Transverse colon (tissue), 4 donors: ENCODE measurements at places on chromosomes 1 and 21. TPM values are rescaled to one million over a fixed set of nuclear protein-coding genes. Genes with fewer than 3 reads are reported as not detected.
A peak's percentile ranks its signal among the peaks of the same experiment; 100 is the strongest.

Gene CTSK
- 48.3 TPM for total RNA-seq

- no peaks in the 10 kb centered on the region for H3K27me3 ChIP-seq
- H3K36me3 ChIP-seq = no peaks in the 10 kb centered on the region
- H3K4me3 ChIP-seq = no peak overlapping the region
- peaks cover 23% of the 10 kb centered on the region for H3K4me1 ChIP-seq
- H3K27ac ChIP-seq = no peak overlapping the region
- DNase-seq = no peak
Measured at GRCh38 chr1:8551613-8552489, 233.9 kb downstream of the SLC45A1 start.

DNA sequence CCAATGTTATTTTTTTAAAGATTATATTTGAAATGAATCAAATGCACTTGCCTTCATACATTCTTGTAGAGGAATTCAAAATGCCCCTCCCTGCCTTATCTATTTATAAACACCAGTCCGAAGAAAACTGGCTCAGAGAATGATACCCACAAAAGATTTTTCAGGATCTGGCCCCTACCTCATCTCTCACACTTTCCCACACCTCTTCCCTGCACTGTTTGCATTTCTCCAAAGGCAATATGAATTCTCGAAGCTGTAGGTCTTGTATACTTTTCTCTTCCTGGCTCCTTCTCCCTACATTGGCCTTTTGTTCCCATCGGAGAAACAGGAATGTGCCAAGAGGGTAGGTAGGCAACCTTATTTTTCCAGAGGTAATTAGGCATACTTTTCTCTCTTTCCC is 12.0 kb upstream of the CCDC190 start:
- no peaks in the 10 kb centered on the region for H3K27me3 ChIP-seq
- H3K4me1 ChIP-seq = no peaks in the 10 kb centered on the region
- H3K4me3 ChIP-seq = no peak overlapping the region
- DNase-seq = no peak
- no peak overlapping the region for H3K27ac ChIP-seq

GRCh38 chr1:1680912-1681273 is 11.7 kb downstream of the SLC35E2B start:
- H3K27ac ChIP-seq = no peak overlapping the region
- H3K27me3 ChIP-seq = no peaks in the 10 kb centered on the region
- H3K4me1 ChIP-seq = peaks cover 4% of the 10 kb centered on the region
- peak; percentile 44 for DNase-seq
- H3K4me3 ChIP-seq = no peak overlapping the region

- H3K27ac ChIP-seq = no peak overlapping the region
- H3K27me3 ChIP-seq = no peaks in the 10 kb centered on the region
- no peak overlapping the region for H3K4me3 ChIP-seq
- H3K36me3 ChIP-seq = no peaks in the 10 kb centered on the region
- no peak for DNase-seq
Measured at GRCh38 chr1:48181669-48182367, 40.7 kb upstream of the SLC5A9 start.

DNA sequence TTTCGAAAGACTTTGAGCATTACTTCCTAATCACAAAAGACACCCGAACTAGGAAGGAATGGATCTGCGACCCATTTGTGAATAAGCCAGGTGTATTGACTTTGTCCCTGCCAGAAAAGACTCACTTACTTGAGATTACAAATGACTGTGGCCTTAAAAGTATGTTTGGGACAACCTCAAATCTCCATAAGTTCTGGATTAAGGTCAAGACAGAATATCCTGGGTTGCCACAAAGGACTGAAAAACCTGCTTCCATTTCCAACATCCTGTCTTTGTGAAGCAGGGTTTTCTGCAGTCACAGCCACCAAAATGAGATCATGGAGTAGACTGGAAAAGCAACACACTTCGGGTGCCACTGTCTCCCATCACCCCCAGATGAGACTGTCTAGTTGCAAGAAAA is 537.4 kb upstream of the ZRANB2 start:
- no peaks in the 10 kb centered on the region for H3K27me3 ChIP-seq
- no peaks in the 10 kb centered on the region for H3K4me1 ChIP-seq
- H3K27ac ChIP-seq = no peak overlapping the region
- DNase-seq = no peak

- H3K36me3 ChIP-seq = no peaks in the 10 kb centered on the region
- H3K4me3 ChIP-seq = no peak overlapping the region
- DNase-seq = no peak
- no peaks in the 10 kb centered on the region for H3K4me1 ChIP-seq
- H3K27me3 ChIP-seq = no peaks in the 10 kb centered on the region
Measured at GRCh38 chr21:33892853-33893252, 22.8 kb downstream of the ATP5PO start.

Gene CR1L
- total RNA-seq = not detected

Gene CD53
- not detected for total RNA-seq

Gene AVPR1B
- total RNA-seq = 0.96 TPM

Gene PHLDA3
- 19.4 TPM for total RNA-seq

DNA sequence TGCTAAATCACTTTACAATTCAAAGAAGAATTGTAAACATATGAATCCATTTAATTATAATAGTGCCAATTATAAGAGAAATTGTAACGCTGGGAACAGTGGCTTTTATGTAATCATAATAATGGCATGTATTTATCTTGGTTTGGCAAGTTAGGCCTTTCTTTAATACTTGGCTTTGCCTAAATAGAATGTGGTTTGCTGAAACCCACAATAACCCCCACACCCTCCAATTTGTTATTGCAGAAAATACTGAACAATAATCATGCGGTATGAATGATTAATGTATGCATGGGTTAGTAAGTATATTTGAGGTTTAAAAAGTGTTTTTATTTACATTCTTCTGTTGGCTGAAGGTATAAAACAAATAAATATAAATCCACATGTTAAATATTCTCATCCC is 138.2 kb downstream of the NFIA start:
- no peak overlapping the region for H3K27ac ChIP-seq
- no peak overlapping the region for H3K4me3 ChIP-seq
- no peaks in the 10 kb centered on the region for H3K36me3 ChIP-seq
- H3K27me3 ChIP-seq = no peaks in the 10 kb centered on the region
- DNase-seq = no peak

DNA sequence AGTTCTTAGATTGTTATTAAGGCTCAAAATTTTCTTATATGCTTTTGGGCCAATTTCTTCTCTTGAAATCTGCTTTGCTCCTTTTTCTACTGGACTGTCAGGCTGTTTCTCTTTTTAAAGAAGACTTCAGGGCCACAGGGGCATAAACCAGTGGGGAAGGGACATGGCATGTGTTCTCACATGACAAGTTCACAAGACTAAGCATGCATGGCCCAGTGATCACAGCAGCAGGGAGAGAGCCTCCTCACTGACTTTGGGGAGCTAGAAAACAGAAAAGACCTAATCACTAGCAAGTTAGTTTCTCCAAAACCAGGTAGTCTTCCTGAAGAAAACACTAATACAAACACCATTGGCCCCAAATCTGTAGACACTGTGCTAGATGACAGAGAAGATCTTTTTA is 64.8 kb downstream of the RAB3GAP2 start:
- H3K36me3 ChIP-seq = peaks cover 35% of the 10 kb centered on the region
- H3K4me1 ChIP-seq = no peaks in the 10 kb centered on the region
- H3K27ac ChIP-seq = no peak overlapping the region
- DNase-seq = no peak
- H3K4me3 ChIP-seq = no peak overlapping the region

GRCh38 chr1:109910963-109911798 is 532 bp downstream of the CSF1 start:
- no peaks in the 10 kb centered on the region for H3K36me3 ChIP-seq
- H3K4me1 ChIP-seq = peaks cover 14% of the 10 kb centered on the region
- H3K4me3 ChIP-seq = peak overlapping the region; percentile 80
- peaks cover 5% of the 10 kb centered on the region for H3K27me3 ChIP-seq
- no peak for DNase-seq

DNA sequence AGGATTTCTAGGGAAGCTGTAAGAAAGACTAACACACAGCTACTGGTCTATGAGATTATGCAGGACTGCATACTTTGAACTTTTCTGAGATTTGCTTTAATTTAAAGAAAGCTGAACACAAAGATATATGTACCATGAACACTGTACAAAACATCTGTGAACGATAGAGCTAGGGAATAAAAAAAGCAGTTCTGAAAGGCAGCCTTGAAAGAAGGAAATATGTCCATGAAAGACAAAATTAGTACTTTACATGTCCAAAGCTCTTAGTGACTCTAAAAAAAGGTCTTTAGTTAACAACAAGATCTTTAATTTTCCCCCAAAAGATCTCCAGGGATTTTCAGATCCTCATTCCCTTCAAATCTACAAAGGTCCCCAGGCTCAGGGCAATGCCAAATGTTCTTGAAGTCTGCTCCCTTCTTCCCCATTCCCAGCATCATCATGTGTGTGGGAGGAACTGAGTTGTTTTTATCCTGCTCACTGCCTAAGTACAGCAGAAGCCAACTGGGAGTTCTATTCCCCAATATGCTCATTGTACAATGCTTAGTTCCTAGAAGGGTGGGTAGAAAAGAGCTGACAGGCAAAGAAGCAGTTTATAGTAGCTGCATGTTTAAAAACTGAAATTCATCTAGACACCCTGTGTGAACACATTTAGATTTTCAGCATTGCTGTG is 60.1 kb upstream of the PTCH2 start:
- no peak overlapping the region for H3K4me3 ChIP-seq
- no peak for DNase-seq
- no peaks in the 10 kb centered on the region for H3K27me3 ChIP-seq
- H3K4me1 ChIP-seq = no peaks in the 10 kb centered on the region

DNA sequence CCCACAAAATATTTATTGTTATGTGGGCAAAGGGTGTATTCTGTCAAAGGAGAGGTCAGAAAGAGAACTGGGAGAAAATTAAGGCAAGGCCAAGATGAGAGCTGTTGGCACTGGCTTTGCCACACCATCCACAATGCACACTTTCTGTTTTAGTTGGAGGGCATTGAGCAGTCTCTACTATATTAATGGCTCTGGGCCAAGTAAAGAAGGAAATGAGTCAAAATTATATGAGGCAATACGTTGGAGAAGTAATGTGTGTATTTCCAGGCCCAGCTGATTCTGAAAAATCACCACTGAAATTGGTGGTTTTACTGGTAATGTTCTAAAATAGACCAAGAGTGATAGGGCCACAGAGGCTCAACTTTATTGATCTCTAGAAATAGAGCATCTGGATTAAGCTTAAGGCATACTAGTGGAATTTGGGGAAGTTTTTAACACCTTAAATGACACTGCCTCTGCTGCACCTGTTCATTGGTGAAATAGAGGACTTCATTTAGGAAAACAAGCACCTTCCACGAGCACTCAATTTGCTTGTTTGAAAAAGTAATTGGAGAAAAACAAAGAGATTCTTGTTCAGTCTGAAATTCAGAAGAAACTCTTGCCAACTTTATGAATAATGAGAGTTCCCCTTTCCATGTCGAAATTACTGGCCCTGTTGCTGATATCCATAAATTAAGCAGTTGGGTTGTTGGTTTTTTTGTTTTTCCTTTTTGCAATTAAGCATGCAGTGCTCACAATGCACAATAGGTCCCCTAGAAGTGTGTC is 424.9 kb downstream of the ADGRL2 start:
- peaks cover 19% of the 10 kb centered on the region for H3K4me1 ChIP-seq
- DNase-seq = no peak
- H3K27ac ChIP-seq = no peak overlapping the region
- H3K4me3 ChIP-seq = no peak overlapping the region
- H3K27me3 ChIP-seq = no peaks in the 10 kb centered on the region
- H3K36me3 ChIP-seq = no peaks in the 10 kb centered on the region

DNA sequence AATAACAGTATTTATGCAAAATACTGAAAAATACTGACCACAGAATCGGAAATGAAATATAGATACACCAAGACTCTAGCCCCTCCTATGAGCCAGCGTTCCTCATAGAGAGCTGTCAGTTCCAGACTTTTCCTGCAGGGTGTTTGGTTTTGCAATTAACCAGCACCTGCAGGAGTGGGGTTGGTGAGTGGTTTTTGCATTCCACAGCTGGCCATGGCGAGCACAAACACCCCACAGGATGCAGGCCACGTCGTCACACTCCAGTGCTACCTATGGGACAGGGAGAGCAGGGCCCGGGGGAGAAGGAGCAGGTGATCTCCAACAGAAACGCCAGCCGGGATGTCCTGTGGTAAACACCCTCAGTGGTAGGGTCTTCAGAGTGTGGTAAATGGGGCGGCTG is 94.1 kb downstream of the ERG start:
- no peak overlapping the region for H3K4me3 ChIP-seq
- DNase-seq = no peak
- no peaks in the 10 kb centered on the region for H3K27me3 ChIP-seq
- H3K36me3 ChIP-seq = no peaks in the 10 kb centered on the region
- H3K4me1 ChIP-seq = no peaks in the 10 kb centered on the region

- H3K27ac ChIP-seq = no peak overlapping the region
- DNase-seq = no peak
- no peaks in the 10 kb centered on the region for H3K36me3 ChIP-seq
- no peaks in the 10 kb centered on the region for H3K4me1 ChIP-seq
- H3K27me3 ChIP-seq = peaks cover 81% of the 10 kb centered on the region
- H3K4me3 ChIP-seq = no peak overlapping the region
Measured at GRCh38 chr1:57423135-57423655, 665 bp downstream of the DAB1 start.

Gene APOBEC4
- total RNA-seq = 0.14 TPM

Gene CR1
- 1.6 TPM for total RNA-seq

GRCh38 chr21:8991088-8991907 is 1530.1 kb upstream of the TPTE start:
- H3K4me3 ChIP-seq = no peak overlapping the region
- no peaks in the 10 kb centered on the region for H3K36me3 ChIP-seq
- DNase-seq = no peak
- H3K4me1 ChIP-seq = no peaks in the 10 kb centered on the region
- H3K27ac ChIP-seq = no peak overlapping the region

DNA sequence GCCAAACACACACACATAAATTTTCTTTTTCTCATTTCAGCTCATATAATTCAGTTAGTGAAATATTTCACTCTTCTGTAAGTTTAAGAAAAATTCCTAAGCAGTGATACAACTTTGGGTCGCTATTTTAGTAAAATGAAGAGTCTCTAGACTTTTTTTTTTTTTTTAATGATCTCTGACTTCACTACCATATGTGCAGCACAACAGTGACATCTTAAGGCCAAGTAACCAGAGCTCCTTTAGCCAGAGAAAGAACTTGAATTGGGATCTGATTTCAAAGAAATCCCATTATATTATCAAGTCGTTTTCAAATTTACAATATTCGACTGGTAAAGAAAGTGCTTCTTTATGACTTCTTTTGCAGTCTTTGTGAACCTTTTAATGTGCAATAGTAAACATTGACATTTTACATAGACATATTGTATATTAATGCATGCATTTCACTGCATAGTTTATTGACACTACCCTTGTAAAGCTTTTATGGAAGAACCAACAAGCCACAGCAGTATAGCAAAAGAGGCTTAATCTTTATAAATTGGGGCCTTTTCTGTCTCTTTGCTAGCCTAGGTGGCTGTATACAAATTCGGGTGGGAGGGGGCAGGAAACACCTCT is 62.2 kb downstream of the LRRC40 start:
- H3K27ac ChIP-seq = no peak overlapping the region
- DNase-seq = no peak
